ENCODE measurements at places on chromosomes 6 and 20.

- no peak for DNase-seq
Observed at GRCh38 chr20:51660672-51661608, 107.2 kb downstream of the ATP9A start.

- DNase-seq: no peak
Observed at GRCh38 chr20:8388141-8388540, 256.1 kb downstream of the PLCB1 start.

GRCh38 chr20:37734228-37734985 is 40.6 kb downstream of the CTNNBL1 start:
- DNase-seq: no peak

- no peak for DNase-seq
Observed at GRCh38 chr6:107662333-107662732, 161.8 kb downstream of the SCML4 start.

DNA sequence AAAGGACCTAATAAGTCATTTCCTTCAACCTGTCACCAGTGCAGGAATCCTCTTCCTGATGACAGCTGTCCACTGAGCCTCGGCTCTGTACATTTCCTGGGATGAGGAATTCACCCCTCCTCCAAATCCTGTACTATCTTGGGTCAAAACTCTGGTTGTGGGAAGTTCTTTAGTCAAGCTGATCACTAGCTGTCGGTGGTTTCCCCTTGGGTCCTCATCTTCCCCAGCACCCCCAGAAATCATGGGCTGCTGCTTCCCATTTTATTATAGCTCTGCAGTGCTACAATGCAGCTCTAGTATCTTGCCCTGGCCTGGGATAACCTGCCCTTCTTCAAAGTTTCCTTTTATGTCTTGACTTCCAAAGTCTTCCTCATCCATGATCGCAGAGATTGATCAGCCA is 14.6 kb upstream of the ADA start:
- no peak for DNase-seq
